ENCODE measurements at places on chromosomes 7 and 10. TPM values are rescaled to one million over a fixed set of nuclear protein-coding genes. Genes with fewer than 3 reads are reported as not detected.

DNA sequence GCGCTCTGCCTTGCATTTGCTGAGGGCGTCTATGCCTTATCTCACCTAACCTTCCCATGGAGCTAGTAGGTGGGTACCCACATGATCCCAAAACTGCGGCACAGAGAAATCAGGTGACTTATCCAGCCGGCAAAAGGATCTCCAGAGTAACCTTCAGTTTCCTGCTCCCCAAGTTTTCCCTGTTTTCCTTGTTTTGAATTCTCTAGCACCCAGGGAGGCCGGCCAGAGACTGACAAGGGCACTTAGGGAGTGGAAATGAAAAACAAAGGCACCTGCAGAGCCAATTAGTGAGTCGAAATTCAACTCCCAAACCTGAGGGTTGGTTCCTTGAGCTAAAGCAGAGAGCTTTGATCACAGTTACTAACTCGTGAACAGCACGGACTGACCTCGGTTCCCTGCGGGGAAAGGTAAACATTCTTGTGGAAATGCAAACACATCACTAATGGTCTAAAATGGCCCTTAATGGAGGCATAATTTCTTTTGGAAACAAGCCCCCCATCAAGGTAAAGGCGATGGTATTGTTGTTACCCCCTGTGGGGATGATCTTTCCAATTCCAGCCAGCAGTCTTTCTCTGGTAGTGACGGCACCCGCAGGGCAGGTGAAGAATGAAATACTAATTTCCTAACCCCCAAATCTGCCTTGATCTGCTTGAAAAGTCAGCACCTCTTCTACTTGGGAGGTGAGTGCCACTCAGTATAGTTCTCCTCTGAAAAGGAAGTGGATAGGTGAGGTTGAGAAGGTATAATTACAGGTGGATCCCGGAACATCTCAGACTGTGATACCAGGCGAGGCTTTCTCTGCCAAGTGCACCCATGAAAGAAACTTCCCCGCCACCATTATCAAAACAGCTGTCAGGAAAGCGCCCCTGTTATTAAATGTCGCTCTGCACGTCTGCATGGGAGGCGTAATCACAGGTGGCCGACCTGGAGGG, 365.6 kb upstream of the AUTS2 start:
- H3K27ac ChIP-seq = no peak overlapping the region
- H3K36me3 ChIP-seq = no peaks in the 10 kb centered on the region
- peaks cover 29% of the 10 kb centered on the region for H3K27me3 ChIP-seq
- DNase-seq = no peak
- peaks cover 17% of the 10 kb centered on the region for H3K4me1 ChIP-seq

- H3K4me1 ChIP-seq = peaks cover 10% of the 10 kb centered on the region
- DNase-seq = no peak
- no peaks in the 10 kb centered on the region for H3K36me3 ChIP-seq
- H3K27ac ChIP-seq = no peak overlapping the region
- H3K4me3 ChIP-seq = no peak overlapping the region
Measured at GRCh38 chr7:100132697-100133151, 6.0 kb downstream of the MBLAC1 start.

Gene CCM2
- total RNA-seq = 43.7 TPM

Gene LLCFC1
- not detected for total RNA-seq

All from chondrocyte (in vitro differentiated cells).